B cell (primary cell): ENCODE measurements at places on chromosomes 16 and 17.
A peak's percentile ranks its signal among the peaks of the same experiment; 100 is the strongest.

- no peaks in the 10 kb centered on the region for H3K27me3 ChIP-seq
- H3K36me3 ChIP-seq = no peaks in the 10 kb centered on the region
- H3K27ac ChIP-seq = no peak overlapping the region
- no peak for DNase-seq
- no peak overlapping the region for H3K4me3 ChIP-seq
- peaks cover 58% of the 10 kb centered on the region for H3K4me1 ChIP-seq
Measured at GRCh38 chr17:17115620-17116019, 73.4 kb downstream of the MPRIP start.

DNA sequence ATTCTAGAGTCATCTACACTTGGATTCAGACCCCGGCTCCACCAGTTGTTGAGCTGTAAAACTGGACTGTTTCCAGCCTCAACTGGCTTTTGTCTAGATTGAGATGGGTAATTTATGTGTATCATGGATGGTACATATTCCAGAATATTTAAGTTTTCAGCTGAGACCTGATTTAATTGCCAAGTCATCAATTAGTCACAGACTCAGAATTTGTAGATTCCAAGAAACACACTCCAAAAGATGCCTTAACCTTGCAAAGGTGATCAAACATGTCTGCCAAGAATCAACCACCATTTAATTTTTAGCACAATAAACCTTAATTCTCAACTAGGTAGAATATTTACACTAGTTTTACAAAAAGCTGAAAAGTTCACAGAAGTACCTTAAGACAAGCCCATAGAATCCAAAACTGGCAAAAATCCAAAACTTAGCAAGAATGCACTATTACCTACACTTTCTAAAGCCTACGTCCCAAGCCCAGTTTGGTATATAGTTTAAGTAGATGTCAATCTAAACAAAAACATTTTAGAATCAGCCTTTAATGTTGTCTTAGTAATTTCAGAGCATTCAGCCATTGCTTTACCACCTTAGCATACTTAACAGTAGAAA is 17.7 kb downstream of the SIAH1 start:
- no peaks in the 10 kb centered on the region for H3K27me3 ChIP-seq
- no peak for DNase-seq
- peaks cover 24% of the 10 kb centered on the region for H3K4me1 ChIP-seq

DNA sequence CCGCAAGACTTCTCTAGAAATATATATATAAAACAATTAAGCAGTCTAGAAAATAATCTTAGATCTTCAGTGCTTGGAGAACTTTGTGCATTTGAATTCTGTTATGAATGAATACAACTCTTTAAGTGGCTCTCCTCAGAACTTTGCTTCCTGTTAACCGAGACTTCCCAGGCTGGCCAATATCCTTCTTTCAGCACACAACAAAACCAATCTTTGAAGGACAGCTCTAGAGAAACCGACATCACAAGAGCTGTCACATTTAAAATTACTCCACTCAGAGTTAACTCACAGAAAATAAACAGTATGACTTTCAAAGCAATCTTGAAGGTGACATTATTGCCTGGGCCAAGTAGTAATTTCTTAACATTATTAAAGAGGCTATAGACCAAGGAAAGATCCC is 49.7 kb upstream of the ITGA2B start:
- H3K4me1 ChIP-seq = no peaks in the 10 kb centered on the region
- H3K27me3 ChIP-seq = no peaks in the 10 kb centered on the region
- H3K4me3 ChIP-seq = no peak overlapping the region
- H3K36me3 ChIP-seq = peaks cover 10% of the 10 kb centered on the region

GRCh38 chr17:79464318-79465010 is 146.4 kb downstream of the RBFOX3 start:
- DNase-seq = no peak
- no peaks in the 10 kb centered on the region for H3K36me3 ChIP-seq
- no peak overlapping the region for H3K27ac ChIP-seq
- no peaks in the 10 kb centered on the region for H3K4me1 ChIP-seq
- H3K4me3 ChIP-seq = no peak overlapping the region

- no peak overlapping the region for H3K27ac ChIP-seq
- H3K4me1 ChIP-seq = peaks cover 31% of the 10 kb centered on the region
- H3K4me3 ChIP-seq = no peak overlapping the region
- H3K27me3 ChIP-seq = no peaks in the 10 kb centered on the region
- H3K36me3 ChIP-seq = no peaks in the 10 kb centered on the region
Measured at GRCh38 chr16:15954814-15955151, 5.4 kb downstream of the ABCC1 start.

DNA sequence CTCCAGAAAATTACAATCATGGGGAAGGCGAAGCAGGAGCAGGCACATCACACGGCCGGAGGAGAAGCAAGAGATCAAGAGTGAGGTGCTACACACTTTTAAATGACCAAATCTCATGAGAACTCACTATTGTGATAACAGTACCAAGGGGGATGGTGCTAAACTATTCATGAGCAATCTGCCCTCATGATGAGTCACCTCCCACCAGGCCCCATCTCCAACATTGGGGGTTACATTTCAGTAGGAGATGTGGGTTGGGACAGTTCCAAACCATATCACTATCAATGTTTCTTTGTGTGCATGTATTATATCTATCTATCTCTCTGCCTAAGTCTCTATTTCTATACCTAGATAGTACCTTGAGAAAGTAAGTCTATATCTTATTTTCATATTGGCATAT is 724.8 kb downstream of the CDH11 start:
- H3K27me3 ChIP-seq = no peaks in the 10 kb centered on the region
- DNase-seq = no peak
- no peaks in the 10 kb centered on the region for H3K4me1 ChIP-seq
- no peak overlapping the region for H3K27ac ChIP-seq

DNA sequence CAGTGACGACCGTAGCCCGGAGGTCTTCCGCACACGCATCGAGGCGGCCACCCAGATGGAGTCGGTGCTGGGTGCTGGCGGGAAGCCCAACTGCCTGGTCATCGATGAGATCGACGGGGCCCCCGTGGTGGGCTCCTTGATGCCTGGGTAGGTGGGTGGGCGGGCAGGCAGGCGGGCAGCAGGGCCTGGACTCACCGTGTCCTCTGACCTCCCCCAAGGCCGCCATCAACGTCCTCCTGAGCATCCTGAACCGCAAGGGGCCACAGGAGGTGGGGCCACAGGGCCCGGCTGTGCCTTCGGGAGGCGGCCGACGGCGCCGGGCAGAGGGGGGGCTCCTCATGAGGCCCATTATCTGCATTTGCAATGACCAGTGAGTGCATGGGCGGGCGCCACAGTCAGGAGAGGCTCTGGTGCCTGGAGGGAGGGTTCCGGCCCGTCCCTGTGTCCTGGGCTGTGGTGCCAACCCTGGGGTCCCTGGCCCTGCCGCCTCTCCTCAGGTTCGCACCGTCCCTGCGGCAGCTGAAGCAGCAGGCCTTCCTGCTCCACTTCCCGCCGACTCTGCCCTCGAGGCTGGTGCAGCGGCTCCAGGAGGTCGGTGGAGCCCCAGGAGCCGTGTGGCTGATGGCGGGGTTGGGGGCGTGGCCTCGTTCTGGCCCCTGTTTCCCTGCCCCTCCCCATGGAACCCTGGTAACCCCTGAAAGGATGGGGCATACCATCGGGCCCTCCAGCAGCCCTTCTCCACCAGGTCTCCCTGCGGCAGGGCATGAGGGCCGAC is 4.0 kb downstream of the CHTF18 start:
- DNase-seq = no peak
- no peak overlapping the region for H3K4me3 ChIP-seq
- peaks cover 8% of the 10 kb centered on the region for H3K4me1 ChIP-seq
- no peak overlapping the region for H3K27ac ChIP-seq
- no peaks in the 10 kb centered on the region for H3K36me3 ChIP-seq

DNA sequence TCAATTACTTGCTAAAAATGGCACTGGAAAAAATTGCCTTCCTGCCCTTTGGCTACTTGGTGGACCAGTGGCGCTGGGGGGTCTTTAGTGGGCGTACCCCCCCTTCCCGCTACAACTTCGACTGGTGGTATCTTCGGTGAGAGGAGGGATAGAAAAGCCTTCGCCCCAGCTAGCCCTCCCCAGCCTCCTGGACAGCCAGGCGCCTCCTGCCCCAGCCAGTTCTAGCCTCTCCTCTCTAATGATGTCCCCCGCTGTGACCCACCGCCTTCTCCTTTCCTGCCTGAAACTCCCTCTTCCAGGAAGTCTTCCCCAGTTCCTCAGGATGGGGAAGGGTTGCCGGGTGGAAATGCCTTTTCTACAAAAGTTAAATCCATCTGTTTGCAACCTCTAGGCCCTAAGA is 6.2 kb downstream of the ACE start:
- no peak for DNase-seq
- H3K27ac ChIP-seq = no peak overlapping the region
- H3K4me1 ChIP-seq = peaks cover 20% of the 10 kb centered on the region
- H3K27me3 ChIP-seq = peaks cover 31% of the 10 kb centered on the region
- no peaks in the 10 kb centered on the region for H3K36me3 ChIP-seq

DNA sequence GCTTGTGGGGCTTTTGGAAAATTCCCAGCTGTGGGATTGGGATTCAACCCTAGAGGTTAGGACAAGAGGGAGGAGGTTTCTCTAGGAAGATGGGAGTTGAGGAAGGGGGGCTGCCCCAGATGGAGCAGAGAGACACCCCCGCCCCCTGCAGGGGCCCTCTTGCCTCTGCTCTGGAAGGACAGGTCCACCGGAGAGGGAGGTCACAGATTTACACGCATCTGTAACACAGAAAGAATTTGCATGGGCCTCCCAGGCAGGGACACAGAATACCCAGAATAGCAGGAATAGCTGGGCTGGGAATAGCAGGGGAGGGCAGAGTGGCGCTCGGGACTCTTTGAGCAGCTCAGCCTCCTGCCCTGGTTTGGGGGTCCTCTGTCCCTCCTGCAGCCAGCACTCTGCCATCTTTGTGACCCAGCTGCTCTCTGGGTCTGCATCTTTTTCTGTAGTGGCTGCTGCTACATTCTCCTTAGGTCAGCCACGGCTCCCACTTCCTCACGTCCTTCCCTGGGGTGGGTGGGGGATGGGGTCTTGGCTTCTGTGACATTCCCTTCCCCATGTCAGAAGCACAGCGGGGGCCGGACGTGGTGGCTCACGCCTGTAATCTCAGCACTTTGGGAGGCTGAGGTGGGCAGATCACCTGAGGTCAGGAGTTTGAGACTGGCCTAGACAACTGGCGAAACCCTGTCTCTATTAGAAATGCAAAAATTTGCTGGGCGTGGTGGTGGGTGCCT is 33.9 kb upstream of the PLLP start:
- no peak overlapping the region for H3K4me3 ChIP-seq
- DNase-seq = no peak
- H3K36me3 ChIP-seq = no peaks in the 10 kb centered on the region

- no peaks in the 10 kb centered on the region for H3K27me3 ChIP-seq
- peak overlapping the region; percentile 26 for H3K27ac ChIP-seq
- no peak overlapping the region for H3K4me3 ChIP-seq
- peaks cover 25% of the 10 kb centered on the region for H3K4me1 ChIP-seq
- DNase-seq = no peak
Measured at GRCh38 chr17:57697891-57698711, 47.0 kb downstream of the CCDC182 start.

- no peaks in the 10 kb centered on the region for H3K36me3 ChIP-seq
- H3K4me1 ChIP-seq = peaks cover 28% of the 10 kb centered on the region
- H3K27ac ChIP-seq = no peak overlapping the region
- peaks cover 36% of the 10 kb centered on the region for H3K27me3 ChIP-seq
- H3K4me3 ChIP-seq = no peak overlapping the region
Measured at GRCh38 chr16:67396159-67397035, 3.1 kb upstream of the TPPP3 start.

GRCh38 chr17:40071313-40072039 is 8.7 kb downstream of the THRA start:
- no peak for DNase-seq
- peaks cover 5% of the 10 kb centered on the region for H3K36me3 ChIP-seq
- no peak overlapping the region for H3K4me3 ChIP-seq
- no peak overlapping the region for H3K27ac ChIP-seq

DNA sequence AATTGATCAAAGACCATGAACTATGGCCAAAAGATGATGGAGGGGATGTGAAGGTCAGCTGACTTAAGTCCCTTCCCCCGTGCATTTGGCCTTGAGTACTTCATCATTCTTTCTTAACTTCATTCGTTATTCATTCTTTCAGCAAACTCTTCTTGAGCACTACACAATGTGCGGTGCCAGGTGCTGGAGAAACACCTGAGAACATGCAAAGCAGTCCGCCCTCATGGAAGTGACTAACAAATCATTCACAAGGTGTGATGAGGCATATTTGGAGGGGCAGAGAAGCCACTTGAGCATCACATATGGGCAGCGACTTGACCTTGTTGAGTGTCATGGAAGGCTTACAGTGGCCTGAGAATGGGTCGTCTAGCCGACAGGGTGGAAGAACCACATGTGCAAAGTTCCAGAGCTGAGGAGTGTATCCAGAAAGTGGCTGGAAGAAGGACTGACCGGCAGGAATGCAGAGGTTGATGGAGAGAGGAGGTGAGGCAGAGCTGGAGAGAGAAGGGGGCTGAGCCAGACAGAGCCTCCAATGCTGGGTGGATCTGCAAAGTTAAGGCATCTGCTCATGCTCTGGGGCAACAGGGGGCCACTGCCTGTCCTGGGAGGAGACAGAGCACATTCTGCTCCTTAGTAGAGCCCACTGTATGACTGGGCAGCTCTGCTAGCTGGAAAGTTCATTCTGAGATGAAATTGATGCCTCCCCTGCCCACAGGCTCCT is 25.1 kb upstream of the EIF1 start:
- H3K4me1 ChIP-seq = peaks cover 41% of the 10 kb centered on the region
- DNase-seq = no peak
- H3K27me3 ChIP-seq = no peaks in the 10 kb centered on the region

GRCh38 chr17:3004150-3004801 is 59.1 kb downstream of the OR1D5 start:
- no peaks in the 10 kb centered on the region for H3K27me3 ChIP-seq
- no peaks in the 10 kb centered on the region for H3K36me3 ChIP-seq
- peak overlapping the region; percentile 89 for H3K27ac ChIP-seq
- DNase-seq = peak; percentile 92
- peaks cover 46% of the 10 kb centered on the region for H3K4me1 ChIP-seq

DNA sequence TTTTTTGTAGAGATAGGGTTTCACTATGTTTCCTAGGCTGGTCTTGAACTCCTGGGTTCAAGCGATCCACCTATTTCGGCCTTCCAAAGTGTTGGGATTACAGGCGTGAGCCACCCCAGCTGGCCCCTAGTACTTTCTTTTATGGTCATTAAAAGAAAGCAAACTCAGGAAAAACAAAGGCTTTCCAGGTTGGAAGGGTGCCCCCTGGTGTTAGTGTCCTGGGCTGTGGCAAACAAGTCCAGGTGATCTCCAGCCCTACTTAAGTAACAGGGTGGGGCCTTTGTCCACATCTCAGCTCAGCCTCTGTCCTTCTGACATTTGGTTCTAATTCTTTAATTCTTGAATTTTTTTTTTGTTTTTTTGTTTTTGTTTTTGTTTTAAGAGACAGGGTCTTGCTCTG is 6.9 kb downstream of the IGFBP4 start:
- peak; percentile 49 for DNase-seq
- no peaks in the 10 kb centered on the region for H3K27me3 ChIP-seq
- peaks cover 15% of the 10 kb centered on the region for H3K4me1 ChIP-seq
- H3K4me3 ChIP-seq = no peak overlapping the region

GRCh38 chr17:3471599-3471998 is at the start of gene SPATA22:
SPATA22 (minus strand) TSS chr17:3471819; CDS start chr17:3469325, 2,494 bp downstream.
- H3K27ac ChIP-seq = no peak within 1 kb of the TSS
- DNase-seq = no peak
- H3K4me3 ChIP-seq = no peak within 1 kb of the TSS
- H3K4me1 ChIP-seq = no peaks in the 10 kb centered on the region
- no peaks in the 10 kb centered on the region for H3K36me3 ChIP-seq

GRCh38 chr17:42017866-42018200 is 594 bp upstream of the DNAJC7 start:
- H3K4me1 ChIP-seq = peaks cover 47% of the 10 kb centered on the region
- peaks cover 11% of the 10 kb centered on the region for H3K36me3 ChIP-seq
- H3K27me3 ChIP-seq = no peaks in the 10 kb centered on the region
- peak overlapping the region; percentile 92 for H3K4me3 ChIP-seq
- peak overlapping the region; percentile 91 for H3K27ac ChIP-seq
- DNase-seq = no peak

- no peaks in the 10 kb centered on the region for H3K4me1 ChIP-seq
- H3K4me3 ChIP-seq = no peak overlapping the region
- H3K36me3 ChIP-seq = no peaks in the 10 kb centered on the region
Measured at GRCh38 chr16:47999595-47999994, 156.2 kb downstream of the ABCC12 start.
